ENCODE measurements at places on chromosomes 2 and 18. TPM values are rescaled to one million over a fixed set of nuclear protein-coding genes. Genes with fewer than 3 reads are reported as not detected.

Gene NXPH2
- total RNA-seq: not detected

GRCh38 chr2:25551316-25551715 lies 122.1 kb downstream of the DTNB start:
- no peak for DNase-seq

GRCh38 chr2:199739413-199740110 lies 111.4 kb downstream of the FTCDNL1 start:
- DNase-seq: peak; percentile 40

Gene RESP18
- not detected for total RNA-seq

Gene GRB14
- total RNA-seq: 1.8 TPM

DNA sequence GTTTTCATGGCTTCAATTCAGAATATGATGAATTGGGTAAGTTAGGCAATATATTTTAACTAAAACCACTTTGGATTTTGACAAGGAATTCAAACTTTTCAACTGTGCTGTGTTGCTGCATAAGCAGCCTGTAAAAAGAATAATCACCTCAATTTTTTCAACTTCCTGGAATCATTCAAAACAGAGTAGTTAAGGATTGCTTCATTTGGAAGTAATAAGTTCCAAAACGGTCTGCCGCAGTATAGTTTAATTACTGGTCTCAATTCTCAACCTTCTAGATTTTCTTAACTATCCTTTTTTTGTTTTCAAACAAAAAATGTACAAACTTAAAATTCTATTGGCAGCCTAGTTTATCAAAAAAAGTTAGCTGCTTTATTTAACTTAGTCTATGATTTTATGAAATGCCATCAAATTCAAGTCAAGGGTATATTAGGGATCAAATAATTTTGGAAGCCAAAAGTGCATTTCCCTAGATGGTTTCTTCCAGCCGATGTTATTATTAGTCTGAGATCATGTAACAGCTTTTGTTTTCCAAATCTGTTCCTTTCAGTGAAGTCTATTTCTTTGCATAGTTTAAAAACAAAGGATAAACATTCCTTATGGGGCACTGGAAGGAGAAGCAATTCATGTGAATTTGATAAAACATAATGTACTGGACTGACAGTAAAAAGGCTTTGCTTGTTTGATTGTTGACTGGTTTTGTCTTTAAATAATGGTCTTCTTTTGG lies 76.1 kb upstream of the ETAA1 start:
- no peak for DNase-seq

Gene GKN1
- total RNA-seq: not detected

- DNase-seq: no peak
Measured at GRCh38 chr18:48551100-48551499, 12.3 kb downstream of the CTIF start.

Data from bronchial epithelial cell (primary cell).